ENCODE measurements at places on chromosomes 6 and 20.

GRCh38 chr6:115487331-115487730, 573.4 kb downstream of the FRK start:
- DNase-seq = no peak

DNA sequence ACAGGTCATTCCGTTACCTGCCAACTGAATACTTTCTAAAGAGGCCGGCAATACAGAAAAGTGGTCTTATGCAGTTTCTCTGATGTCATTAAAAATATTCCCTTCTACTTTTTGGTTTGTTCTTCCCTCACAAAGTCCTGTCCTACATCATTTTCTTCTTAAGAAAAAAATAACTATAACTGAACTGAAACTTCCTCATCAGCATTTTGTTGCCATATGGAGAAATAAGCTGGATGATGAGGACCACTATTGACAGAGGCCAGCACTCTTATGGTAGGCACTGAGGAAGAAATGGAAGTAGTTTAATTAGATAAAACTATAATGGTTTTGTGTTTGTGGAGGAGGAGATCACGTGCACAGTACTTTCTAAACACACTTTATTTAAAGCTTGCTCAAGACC, 274.9 kb downstream of the PHACTR1 start:
- DNase-seq = no peak

- no peak for DNase-seq
These were observed 431.6 kb downstream of the GJA1 start for GRCh38 chr6:121867095-121867494.

DNA sequence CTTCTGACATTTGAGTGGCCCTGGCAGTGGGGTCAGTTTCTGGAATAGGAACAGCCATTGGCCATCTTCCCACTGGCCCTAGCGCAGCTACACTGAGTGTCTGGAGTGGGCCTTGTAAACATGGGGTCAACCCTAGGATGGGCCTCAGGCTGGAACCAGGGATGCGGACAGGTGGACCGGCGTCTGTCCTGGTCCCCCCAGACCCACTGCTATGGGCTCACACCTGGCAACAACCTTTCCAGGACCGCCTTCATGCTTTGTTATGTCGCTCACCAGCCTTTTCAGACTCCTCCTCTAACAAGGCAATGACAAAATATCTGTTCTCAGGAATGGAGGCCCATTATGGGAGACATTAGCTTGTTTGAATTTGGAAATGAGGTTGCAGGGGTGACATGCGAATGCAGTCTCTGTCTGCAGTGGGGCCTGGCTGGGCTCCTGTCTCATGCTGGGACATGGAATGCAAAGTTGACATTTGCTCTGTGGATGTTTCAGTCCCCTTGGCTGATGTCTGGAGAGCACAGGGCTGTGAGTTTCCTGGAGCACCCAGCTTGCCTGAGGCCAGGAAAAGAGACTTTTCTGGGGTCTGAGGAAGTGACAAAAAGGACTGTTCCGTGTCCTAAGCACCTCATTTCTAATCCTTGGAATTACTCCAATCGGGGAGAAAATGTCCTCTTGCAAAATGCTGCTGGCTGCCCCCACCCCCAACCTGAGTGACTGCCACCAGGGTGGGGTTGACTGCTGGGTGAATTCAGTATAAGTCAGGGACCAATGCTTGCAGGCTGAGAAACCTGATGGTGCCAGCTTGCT, 98.7 kb upstream of the PMEPA1 start:
- no peak for DNase-seq

GRCh38 chr20:59207742-59208357, 44.2 kb downstream of the ZNF831 start:
- peak; percentile 4 for DNase-seq

DNA sequence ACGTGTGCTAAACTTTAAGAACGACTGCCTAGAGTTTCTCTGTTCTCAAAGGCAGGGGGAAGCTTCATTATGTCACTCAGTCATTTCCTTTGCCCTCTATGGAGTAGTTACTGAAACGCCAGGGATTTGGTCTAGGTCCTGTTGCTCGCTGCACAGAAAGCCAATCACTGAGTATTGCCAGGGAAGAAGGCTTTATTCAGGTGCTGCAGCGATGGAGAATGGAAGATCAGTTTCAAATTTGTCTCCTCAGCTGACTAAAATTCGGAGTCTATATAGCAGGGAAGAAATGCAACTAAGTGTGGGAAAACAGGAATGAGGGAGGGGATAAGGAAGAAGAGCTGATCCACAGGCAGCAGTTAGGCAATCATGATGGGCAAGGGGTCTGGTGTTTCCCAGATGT, 75.8 kb downstream of the QRSL1 start:
- DNase-seq = no peak

- DNase-seq = peak; percentile 36
These were observed 3.7 kb downstream of the PRSS16 start for GRCh38 chr6:27251112-27251605.

DNA sequence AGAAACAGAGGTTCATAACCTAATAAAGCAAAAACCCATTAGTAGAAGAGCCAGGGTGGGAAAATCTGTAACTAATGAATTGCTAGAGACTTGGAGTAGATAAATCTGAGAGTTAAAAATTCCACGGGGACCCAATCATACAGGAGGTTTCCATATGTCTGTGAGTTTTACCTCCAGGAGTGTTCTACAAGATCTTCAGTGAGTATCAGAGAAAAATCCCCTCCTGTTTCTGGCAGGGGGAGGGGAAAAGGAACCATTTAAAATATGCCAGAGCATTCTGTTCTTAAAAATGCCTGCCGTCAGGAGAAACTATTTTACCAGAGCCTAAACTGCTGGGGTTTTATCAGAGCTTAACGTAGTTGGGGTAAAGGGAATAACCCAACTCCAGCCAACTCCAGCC, 54.0 kb upstream of the PLN start:
- DNase-seq = no peak

DNA sequence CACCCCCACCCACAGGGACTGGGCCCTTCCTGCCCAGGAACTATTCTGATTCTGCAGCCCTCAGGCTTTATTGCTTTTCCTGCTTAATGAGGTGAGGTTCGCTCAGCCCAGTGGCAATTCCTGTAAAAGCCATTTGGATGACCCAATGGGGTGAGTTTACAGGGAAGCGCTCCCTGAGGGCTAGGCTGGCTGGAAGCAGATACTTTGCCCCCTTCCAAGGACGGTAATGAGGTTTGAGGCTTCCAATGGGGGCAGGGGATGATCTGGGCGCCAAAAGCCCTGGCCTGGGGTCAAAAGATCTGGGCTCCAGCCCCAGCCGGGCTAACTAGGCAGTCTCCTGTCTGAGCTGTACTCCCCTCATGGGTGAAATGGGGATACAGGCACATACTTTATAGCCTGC, 41.8 kb downstream of the RIPOR3 start:
- no peak for DNase-seq

- DNase-seq = no peak
These were observed 28.8 kb downstream of the ADA start for GRCh38 chr20:44622501-44623270.

DNA sequence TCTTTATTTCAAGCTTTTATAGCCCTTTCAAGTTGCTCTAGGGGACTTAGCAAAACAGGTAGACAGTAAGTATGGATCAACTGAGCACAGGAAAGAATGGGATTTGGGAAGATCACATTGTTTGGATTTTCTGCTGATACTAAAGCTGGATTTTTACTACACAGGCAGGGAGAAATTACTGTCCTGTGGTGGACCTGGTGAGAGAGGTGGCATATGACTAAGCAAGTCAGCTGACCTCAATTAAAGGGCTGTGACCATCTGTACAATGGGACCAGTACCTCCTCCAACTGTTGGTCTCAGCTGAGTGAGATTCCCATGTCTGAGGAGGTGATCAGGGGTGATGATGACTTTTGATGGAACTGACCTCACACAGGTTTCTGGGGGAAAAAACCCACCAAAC, 28.0 kb downstream of the RREB1 start:
- DNase-seq = no peak

GRCh38 chr6:106692819-106693208, 63.4 kb downstream of the QRSL1 start:
- DNase-seq = no peak

DNA sequence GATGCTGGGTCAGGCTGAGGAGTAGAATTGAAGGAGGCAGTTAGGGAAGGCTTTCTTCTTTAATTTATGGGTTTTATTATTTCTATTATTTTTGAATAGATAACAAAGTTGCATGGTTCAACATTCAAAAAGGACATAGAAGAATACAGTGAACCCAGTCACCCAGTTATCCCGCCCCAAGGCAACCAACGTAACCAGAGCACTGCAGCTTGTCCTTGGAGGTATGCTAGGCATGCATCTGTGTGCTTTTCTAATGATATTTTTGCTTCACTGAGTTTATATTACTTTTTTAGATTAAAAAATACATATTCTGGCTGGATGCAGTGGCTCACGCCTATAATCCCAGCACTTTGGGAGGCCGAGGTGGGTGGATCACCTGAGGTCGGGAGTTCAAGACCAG, 47.4 kb upstream of the DSN1 start:
- DNase-seq = no peak

DNA sequence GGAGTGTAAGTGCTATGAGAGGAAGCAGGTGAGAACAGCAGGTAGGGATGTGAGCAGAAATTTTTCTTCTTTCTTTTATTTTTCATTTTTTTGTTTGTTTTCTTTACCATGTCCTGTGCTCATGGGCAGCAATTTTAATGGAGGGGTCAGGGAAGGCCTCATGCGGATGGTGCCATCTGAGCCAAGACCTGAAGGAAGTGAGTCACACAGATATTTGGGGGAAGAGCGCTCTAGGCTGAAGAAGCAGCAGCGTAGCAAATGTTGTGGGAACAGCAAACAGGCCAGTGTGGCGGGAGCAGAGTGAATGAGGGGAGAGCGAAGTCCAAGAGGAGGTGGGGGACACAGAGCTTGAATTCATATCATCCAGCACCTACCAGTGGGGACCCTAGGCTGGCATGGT, 12.7 kb downstream of the SPDEF start:
- peak; percentile 73 for DNase-seq

GRCh38 chr20:24738058-24738775, 210.9 kb upstream of the CST7 start:
- no peak for DNase-seq

GRCh38 chr6:144712541-144712940, 427.4 kb downstream of the UTRN start:
- peak; percentile 50 for DNase-seq

GRCh38 chr6:129764761-129765407, 54.9 kb upstream of the ARHGAP18 start:
- DNase-seq = no peak

DNA sequence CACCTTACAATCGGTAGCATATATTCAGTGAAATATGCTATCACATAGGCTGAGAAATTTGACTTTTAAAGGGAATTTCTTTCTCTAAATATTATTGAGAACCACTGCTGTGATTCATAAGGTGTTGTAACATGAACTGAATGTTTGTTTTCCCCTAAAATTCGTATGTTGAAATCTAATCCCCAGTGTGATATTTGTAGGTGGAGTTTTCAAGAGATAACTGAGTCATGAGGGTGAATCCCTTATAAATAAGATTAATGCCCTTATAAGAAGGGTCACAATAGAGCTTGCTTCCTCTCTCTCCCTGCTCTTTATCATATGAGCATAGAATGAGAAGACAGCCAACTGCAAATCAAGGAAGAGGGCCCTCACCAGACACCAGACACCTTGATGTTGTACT, 64.8 kb downstream of the LMBRD1 start:
- peak; percentile 61 for DNase-seq

- DNase-seq = no peak
These were observed 124.5 kb upstream of the AHI1 start for GRCh38 chr6:135622081-135622480.

DNA sequence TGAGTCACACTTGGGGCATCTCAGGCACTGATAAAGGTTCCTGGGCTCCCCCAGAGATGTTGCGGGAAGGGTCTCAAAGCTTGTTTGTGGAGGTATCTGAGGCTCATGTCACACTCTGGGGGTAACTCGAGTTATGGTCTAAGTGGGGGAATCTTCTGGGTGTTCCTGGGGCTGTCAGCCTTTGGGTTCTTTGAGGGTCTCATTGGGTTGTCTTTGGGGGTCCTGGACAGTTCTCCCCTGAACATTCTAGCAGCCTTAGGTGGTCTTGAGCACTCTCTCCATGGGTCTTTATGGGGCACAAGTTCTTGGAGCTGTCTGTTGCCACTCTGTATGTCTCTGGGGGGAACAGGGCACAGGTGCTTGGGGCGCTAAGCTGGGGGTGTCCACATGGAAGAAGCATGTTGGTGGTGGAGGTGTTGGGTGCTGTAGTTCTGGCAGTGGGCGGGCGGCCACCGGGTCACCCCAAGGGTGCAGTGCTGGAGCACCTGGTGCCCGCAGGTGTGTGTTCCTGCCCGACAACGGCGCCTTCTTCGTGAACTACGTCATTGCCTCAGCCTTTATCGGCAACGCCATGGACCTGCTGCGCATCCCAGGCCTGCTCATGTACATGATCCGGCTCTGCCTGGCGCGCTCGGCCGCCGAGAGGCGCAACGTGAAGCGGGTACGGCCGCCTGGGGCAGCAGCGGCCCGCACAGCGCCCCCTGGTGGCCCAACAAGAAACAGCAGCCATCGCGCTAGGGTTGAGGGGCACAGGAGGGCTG, 7.1 kb upstream of the CAPN11 start:
- peak; percentile 67 for DNase-seq

DNA sequence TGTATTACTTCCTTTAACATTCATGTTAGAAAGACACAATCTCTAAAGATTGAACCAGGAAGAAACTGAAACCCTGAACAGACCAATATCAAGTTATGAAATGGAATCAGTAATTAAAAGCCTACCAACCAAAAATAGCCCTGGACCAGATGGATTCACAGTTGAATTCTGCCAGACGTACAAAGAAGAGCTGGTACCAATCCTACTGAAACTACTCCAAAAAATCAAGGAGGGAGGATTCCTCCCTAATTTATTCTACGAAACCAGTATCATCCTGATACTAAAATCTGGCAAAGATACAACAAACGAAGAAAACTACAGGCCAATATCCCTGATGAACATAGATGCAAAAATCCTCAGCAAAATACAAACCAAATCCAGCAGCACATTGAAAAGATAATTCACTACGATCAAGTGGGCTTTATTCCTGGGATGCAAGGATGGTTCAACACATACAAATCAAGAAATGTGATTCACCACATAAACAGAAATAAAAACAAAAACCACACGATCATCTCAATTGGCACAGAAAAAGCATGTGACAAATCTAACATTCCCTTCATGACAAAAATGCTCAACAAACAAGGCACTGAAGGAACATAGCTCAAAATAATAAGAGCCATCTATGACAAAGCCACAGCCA, 15.0 kb downstream of the CDK19 start:
- no peak for DNase-seq

- DNase-seq = no peak
These were observed 140.2 kb upstream of the CARMIL1 start for GRCh38 chr6:25138934-25139415.

DNA sequence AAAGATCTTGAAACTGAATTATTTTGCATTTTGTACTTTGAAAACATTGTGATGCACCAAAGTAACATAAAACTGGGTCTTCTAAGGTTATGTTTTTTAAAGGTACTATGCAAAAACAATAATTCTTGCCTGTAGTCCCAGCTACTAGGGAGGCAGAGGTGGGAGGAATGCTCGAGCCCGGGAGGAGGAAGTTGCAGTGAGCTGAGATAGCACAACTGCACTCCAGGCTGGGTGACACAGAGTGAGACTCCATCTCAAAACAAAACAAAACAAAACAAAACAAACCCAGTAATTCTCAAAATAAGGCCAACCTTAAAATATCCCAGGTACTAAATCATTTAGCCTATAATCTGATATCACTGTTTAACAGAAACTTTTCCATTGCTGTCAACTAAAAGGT, 269.6 kb downstream of the KHDC1L start:
- DNase-seq = no peak
